Nucleus accumbens (tissue), 56 donors: ENCODE measurements at places on chromosomes 16 and 17.

DNA sequence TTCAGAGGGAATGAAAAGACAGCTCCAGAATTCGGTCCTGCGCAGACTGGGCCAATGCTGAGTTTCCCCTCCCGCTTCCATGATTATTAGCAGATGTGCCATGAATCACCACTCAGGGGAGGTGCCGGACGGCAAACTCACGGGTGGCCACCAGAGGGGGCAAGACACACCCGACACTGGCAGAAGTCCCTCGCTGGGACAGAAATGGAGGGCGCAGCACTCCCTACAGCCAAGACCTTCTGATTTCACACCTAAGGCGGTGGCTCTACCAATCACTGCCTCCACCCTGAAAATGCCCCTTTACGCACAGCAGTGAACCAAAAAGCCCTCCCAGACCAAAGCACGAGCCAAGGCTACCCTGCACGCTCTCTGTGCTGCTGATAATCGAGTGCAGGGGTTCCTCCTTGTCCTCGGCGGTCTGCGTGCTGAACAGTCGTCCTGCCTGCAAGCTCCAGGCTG lies 26.8 kb downstream of the TRAP1 start:
- DNase-seq, result peak; percentile 87

DNA sequence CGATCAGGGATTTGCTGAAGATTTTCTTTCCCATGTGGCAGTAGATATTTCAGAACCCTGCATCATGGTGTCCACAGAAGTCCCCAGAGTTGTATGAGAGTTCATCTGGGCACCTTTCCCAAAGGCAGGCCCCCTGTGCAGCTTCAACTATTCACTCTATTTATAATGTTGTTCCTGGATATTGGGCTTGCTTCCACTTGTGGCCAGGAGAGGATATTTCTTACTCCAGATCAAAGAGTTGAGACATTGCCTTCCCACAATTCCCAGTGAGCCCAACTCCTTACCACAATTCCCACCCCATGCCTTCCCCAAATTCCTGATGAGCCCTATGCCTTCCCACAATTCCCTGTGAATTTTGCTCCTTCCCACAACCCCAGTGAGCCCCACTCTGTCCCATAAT lies 206.9 kb downstream of the WWOX start:
- no peak for DNase-seq

GRCh38 chr17:55482591-55483389 lies 28.5 kb downstream of the SMIM36 start:
- no peak for DNase-seq

- DNase-seq, result no peak
Observed at GRCh38 chr16:31214708-31215286, 878 bp downstream of the TRIM72 start.

DNA sequence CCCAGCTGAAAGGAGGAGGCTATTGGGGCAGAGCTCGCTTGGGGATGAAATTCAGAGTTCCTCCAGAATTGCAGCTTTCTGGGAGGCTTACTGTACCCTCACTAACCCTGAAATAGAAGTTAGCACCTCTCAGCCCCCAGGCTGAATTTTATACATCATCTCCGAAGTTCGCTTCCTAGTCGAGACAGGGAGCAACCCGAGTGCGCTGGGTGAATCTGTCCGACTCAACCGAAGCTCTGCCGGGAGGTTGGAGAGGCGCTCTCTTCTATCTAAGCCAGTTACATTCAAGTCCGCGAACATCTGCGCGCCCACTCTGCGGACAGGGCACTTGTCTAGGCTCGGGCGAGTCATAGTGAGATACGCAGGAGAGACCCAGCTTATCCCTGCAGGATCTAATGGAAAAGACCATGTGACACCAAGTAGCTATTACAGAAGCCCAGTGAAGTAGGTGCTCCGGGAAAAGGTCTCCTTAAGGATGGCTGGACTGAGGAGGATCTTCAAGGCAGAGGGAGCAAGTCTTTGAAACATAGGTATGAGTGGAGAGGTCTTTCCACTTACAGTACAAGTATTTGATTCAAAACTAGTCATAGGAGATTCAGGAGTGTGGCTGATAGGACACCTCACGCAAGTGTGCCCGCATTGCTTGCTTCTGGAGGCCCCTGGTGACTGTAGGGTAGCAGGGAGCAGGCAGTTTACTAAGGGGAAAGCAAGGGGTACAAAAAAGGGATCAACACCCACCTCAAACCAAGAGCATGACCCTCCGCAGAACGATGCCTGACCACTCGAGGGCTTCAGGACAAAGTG lies 646 bp upstream of the HES7 start:
- DNase-seq, result no peak
